ENCODE measurements at places on chromosomes 7 and 10.

DNA sequence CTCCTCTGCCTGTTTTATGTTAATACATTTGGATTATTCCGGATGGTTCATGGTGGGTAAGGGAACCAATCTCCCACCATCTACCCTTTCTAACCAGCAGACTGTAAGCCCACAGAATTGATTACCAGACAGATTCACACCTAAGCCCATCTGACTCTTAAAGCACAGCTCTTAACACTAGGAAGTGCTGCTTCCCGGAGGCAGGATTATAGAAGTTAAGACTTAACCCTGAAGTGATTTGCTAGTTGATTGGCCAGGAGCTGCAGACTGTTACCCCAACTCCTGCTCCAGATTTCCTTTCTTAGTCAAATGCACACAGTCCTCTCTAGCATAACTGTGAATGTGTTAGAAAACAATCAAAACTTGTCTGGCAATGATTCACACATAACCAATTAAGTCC is 221.7 kb downstream of the CDK14 start:
- no peak for DNase-seq

DNA sequence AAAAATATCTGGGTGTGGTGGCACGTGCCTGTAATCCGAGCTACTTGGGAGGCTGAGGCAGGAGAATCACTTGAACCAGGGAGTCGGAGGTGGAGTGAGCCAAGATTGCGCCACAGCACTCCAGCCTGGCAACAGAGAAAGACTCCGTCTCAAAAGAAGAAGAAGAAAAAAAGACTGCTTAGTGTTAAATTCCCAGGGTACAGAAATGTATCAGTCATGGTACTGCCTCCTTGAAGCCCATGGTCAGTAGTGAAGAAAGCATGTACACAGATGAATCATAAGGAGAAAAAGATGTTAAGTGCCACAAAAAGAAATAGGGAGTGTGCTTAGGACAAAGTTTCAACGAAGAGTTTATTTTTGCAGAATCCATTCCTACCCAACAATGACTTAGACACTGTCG is 62.5 kb upstream of the KMT2E start:
- no peak for DNase-seq

DNA sequence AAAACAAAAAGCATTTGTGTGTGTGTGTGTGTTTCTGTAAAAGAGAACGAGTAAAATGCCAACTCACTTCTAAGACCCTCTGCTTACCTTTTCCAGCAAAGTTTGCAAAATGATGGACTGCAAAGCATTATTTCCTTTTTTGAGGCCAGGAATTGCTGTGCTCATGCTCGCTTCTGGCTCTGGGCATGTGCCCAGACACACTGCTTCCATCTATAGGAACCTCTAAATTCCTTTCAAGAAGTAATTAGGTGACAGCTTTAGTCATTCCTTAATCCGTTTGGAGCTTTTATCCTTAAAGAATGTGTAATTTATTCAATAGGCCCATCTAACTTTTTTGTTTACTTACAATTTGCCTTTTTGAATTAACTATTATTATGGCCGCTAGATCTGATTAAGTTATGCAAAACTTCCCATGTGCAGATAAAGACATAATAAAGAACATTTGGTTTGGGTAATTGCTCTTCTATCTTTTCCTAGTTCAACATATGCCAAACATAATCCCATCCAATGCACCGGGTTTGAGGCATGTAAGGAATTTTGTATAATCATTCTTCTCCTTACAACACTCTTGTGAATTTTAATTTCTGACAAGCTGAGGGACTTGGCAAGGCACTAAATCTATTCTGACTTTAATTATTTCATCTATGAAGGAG is 34.7 kb downstream of the A1CF start:
- DNase-seq = no peak

- no peak for DNase-seq
These were observed 28.7 kb downstream of the ZNF777 start for GRCh38 chr7:149432121-149432691.

DNA sequence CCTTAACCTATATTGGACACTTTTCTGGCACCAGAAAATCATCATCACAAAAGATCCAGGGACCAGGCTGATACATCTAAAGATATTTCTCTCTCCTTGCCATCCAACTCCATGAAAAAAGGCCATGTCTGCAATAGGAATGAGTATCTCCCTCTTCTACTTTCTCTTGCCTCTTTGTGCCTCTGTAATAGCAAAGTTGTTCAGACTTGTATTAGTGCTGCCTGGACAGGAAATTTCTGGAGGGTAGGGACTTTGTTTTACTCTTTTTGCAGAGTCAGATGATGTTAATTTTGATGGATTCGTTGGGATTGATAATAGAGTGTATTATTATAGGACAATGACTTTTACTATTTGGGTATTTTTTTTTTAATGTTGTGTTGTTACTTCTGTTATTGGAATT is 376.3 kb downstream of the INHBA start:
- no peak for DNase-seq

DNA sequence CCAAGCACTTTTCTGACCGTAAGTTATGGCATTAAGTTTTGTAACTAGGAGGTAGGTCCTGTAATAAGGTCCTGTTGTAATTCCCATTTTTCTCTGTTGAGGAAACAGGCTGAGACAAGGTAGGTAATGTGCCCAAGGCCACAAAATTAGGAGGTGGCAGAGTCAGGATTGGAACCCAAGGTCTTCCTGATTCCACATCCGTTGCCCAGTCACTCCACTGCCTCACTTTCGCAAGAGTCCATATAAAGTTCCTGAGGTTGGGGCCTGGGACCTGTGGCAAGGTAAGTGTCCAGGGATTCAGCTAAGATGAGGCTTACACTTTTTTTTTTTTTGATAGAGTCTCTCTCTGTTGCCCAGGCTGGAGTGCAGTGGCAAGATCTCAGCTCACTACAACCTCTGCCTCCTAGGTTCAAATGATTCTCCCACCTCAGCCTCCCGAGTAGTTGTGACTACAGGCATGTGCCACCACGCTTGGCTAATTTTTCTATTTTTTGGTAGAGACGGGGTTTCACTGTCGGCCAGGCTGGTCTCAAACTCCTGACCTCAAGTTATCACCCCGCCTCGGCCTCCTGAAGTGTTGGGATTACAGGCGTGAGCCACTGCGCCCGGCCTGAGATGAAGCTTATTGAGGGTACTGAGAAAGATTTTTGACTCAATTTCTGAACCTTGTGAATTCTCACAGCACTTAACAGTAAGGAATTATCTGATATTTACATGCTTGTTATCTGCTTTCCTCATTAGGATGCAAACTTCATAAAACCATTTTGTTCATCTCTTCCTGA is 20.3 kb upstream of the GNA12 start:
- DNase-seq = no peak

DNA sequence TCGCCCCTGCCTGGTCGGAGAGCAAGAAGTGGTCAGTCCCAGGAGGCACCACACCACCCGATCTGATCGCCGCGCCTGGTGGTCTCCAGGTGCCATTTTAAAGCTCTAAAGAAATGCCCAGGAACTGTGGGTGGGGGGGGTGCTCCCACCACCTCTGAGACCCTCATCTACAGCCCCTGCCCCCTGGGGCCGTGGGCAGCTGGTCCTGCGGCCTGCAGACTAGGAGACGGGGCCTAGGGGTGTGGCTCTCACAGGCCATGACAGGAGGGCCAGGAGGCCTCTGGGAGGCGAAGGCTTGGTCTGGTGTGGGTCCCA is 55.8 kb upstream of the TNRC18 start:
- DNase-seq = no peak

DNA sequence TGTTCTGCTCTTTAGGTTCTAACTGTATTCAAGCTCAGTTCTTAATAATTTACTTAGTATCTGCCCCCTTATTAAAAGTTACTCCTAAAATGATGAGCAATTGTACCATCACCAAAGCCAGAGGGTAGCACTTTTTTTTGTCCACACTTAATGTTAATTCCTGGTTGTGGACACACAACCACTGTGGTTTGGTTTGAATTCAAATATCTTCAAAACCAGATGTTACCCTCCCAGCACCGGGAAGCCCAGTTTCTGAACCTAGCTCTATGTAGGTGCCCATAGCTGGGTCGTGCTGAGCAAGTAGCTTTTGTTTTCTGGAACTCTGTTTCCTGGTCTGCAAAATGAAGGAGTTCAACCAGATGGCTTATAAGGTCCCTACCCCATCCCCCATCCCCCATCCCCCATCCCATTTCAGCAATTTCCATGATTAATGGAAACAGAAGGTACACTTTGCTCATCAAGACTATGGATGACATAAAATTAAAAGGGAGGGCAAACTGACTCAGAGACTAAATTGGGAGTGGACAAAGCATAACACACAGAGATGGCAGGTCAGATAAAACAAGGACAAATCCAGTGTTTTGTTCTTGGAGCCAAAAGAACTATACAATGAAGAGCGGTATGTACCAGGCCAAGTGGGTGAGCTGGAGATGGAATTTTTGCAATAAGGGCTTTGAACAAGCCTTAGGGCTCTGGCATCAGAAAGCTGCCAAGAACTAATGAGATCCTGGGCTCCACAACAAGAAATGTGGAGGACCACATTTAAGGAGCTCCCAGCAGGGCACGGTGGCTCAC is 56.7 kb downstream of the DLG5 start:
- DNase-seq = no peak
